ENCODE measurements at places on chromosomes 1 and 21.

- no peak for DNase-seq
These were observed 136.4 kb upstream of the DEPDC1 start for GRCh38 chr1:68633141-68633919.

DNA sequence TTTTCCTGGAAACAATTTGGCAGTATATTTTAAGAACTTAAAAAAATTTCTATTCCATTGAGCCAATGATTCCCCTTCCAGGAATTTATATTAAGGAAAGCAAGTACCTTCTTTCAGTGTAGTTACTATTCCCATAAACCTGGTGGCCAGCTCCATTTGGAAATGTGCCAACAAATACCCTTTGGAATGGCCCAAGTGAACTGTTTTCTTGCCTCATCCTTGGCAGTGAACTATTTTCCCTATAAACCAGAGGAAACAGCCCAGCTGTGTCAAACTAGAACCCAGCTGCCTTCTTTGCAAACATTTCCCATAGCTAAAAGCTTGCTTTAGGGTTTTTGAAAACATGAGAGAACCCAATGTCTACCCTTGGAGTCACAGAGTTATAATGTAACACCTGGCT lies 496.9 kb downstream of the NEGR1 start:
- no peak for DNase-seq

DNA sequence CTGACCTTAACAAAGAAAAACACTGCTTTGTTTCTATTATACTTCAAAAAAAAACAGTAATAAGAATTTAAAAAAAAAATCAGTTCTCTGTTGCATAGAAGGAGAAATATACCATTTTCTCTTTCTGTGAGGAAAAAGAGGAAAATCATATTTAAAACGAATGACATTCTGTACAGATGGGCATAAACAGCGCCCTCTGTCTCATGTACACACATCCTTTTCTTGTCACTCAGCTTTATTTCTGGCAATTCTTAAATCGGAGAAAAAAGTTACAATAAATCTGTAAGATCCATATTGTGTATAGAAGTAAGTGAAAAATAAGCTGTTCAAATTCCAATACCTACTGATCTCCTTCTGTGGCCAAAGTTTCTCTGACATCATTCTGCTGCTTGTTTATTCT lies 245.4 kb downstream of the SMYD3 start:
- no peak for DNase-seq

DNA sequence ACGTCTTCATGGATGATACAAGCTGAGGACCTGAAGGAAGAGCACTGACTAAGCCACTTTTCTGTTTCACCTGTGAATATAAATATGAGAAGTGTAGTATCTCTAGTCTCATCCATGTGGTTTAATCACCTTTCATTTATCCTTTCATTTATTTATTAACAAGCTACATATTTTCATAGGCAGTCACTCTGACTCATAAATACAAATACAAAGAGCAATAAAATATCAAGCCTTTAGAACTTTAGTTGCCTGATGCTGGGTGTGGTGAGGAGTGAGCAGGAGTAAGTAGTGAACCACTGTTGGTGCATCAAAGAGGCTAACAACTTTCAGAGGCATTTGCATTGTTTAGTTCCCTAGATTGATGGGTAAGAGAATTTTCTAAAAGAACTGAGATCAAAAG lies 269.0 kb upstream of the C1orf87 start:
- no peak for DNase-seq

DNA sequence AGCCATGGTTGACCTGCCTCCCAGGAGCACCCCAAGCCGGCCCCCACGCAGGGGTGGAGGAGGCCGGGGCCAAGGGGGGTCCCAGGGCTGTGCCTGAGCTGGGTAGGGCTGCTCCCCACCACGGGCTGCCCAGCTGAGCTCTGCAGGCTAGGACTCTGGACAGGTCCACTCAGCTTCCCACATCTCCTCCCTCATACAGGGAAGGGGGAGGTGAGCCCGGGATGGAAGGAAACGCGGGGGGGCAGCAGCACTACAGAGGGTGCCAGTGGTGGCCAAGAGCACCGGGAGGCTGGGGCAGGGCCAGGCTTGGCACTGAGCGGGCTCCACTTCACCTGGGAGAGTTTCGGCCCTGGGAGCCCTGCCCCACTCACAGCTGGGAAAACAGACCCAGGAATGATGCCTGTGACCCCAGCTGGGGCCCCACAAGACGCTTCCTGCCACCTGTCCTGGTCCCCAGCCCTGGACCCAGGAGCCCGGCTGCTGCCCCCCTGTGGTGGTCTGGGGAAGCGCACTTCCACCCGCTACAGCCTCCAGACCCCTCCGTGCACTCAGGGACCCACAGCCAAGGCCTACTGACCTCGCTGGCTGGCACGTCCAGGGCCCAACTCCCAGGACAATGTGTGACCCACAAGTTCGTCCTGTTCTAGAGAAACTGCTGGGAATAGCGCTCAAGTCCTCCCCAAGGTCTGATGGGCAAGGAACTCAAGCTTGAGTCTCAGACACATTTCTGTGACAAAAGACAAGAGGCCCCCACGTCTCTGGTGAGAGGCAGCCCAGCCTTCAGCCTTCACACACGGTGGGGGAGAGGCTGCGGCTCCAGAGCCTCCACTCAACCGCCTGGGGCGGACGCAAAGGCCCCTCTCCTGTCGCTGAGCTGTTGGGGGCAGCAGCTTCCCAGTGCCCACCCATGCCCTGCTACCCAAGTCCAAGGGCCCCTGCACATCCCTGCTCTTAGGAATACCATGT lies 3.0 kb downstream of the AURKAIP1 start:
- DNase-seq, result no peak

GRCh38 chr1:26986658-26987057 lies 6.8 kb upstream of the TRNP1 start:
- no peak for DNase-seq

GRCh38 chr1:116966791-116967190 lies 34.8 kb upstream of the CD101 start:
- DNase-seq, result no peak

DNA sequence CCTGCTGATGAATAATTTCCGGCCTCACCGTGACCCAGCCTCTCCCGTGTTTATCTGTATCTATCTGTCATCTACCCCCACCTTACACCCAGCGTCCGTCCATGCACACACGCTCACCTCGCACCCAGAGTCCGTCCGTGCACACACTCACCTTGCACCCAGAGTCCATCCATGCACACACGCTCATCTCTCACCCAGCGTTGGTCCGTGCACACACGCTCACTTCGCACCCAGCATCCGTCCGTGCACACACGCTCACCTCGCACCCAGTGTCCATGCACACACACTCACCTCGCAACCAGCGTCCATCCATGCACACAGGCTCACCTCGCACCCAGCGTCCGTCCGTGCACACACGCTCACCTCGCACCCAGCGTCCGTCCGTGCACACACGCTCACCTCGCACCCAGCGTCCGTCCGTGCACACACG lies 25.0 kb upstream of the COL18A1 start:
- DNase-seq, result no peak

DNA sequence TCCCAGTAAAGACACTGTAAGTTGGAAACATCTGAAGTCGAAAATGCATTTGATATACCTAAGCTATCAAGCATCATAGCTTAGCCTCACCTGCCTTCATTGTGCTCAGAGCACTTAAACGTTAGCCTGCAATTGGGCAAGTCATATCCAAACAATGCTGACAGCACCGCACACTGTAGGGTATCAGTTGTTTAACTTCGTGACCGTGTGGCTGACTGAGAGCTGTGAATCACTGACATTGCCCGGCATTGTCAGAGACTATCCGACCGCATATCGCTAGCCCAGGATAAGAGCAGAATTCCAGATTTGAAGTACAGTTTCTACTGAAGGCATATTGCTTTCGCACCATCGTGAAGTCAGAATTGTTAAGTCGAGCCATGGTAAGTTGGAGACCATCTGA lies 41.5 kb downstream of the GALNT2 start:
- no peak for DNase-seq

- no peak for DNase-seq
These were observed 25.7 kb downstream of the STK40 start for GRCh38 chr1:36359911-36360550.

GRCh38 chr1:60599574-60599973 lies 482.8 kb upstream of the NFIA start:
- no peak for DNase-seq

GRCh38 chr1:231139125-231139649 lies 22.7 kb upstream of the TRIM67 start:
- DNase-seq, result peak; percentile 89

GRCh38 chr1:10793129-10793651 lies 3.3 kb downstream of the CASZ1 start:
- no peak for DNase-seq

- no peak for DNase-seq
These were observed 867.3 kb downstream of the PLA2G4A start for GRCh38 chr1:187696073-187696472.

DNA sequence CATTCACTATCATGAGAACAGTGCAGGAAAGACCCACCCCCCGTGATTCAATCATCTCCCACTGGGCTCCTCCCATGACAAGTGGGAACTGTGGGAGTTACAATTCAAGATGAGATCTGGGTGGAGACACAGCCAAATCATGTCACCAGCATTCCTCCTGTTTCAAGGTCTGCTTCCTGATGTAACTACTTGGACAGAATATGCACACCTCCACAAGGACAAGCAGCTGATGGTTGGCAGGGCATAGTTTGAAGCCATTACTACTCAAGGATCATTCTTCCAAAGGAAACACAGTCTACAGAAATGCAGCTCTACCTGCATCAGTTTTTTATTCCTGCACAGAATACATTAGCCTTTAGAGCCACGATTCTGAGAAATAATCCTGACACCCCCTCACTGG lies 28.5 kb upstream of the RNF2 start:
- DNase-seq, result no peak

DNA sequence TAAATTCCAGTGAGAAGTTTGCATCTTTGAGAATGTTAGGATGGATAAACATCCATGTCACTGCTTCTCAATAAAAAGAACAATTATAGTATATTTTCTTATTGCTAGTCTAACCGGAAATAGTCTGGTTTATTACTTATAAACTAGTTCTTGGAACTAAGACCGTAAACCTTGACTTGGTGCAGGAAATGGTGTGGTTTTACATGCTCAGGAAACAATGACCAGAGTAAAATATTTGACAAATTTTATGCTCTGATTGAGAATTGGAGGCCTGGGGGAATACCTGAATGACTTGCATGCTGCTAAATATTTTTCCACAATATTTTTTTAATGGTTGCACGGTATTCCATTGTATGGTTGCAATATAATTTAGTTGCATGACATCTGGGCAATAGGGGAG lies 76.3 kb downstream of the XCL2 start:
- DNase-seq, result no peak

DNA sequence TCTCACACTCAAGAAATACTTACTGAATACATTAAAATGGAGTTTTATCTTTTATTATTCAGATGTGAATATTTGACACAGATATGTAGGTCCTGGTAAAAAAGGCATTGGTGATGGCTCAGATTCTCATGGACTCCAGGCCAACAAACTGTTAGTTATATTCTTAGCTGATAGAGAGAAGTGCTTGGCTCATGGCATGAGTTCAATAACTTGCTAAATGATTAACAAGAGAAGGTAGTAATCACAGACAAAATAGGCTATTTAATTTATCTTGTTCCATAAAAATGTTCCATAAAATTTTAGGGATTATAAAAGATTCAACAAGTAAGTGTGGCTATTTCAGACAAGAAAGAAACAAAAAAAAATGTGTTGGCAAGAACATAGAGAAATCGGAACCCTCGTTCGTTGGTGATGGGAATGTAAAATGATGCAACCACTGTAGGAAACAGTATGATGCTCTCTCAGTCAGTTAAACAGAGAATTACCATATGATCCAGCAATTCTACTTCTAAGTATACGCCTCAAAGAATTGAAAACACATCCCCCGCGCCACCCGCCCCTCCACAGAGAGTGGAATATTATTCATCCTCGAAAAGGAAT lies 737.8 kb upstream of the ADAMTS5 start:
- no peak for DNase-seq

- peak; percentile 66 for DNase-seq
These were observed 27.6 kb downstream of the C2CD2 start for GRCh38 chr21:41926117-41926806.

DNA sequence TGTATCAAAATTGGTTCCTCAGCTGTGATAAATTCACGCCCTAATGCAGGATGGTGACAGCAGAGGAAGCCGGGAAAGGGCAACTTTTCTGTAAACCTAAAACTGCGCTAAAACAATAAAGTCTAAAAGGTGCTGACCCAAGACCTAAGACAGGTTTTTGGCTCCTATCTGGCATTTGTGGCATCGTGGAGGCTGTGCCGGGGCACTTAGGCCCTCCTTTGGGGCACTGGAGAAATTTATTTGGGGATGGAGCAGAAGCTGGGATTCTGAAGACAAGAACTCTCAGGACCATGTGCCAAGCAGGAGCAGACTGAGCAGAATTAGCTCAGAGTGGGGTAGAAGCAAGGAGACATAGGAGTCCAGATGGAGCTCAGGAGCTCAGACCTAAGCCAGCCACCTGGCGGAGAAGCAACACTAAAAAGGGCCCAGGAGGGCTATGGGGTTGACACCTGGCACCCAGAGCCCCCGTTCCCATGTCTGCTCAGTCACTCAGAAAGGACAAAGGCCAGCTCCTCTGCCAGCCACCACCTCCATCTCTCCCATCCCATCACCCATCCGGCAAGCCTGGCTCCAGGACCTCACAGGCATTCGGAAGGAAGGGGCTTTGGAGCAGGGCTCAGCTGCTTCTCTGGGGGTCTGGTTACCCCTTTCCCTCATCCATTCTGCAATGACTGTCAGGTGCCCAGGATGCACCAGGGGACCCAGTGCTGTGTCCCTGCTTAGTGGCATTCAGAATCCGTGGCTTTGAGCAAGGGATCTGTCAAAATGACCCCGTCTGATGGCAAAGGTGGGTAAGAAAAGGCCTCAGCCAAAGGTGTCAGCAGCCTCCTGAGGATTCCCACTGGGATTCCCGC lies 347.7 kb downstream of the NPHP4 start:
- no peak for DNase-seq

- no peak for DNase-seq
These were observed 20.2 kb downstream of the DESI2 start for GRCh38 chr1:244672946-244673682.

GRCh38 chr1:115286431-115287205 lies 51.4 kb downstream of the NGF start:
- DNase-seq, result no peak

- DNase-seq, result peak; percentile 28
These were observed 49.2 kb downstream of the UMODL1 start for GRCh38 chr21:42120101-42120902.

All from COLO829 (cell line).